Stimulated activated CD8-positive, alpha-beta memory T cell treated with anti-CD3 and anti-CD28 coated beads, Interleukin-2, amount 100 ng/mL, for 1 hour (primary cell): ENCODE measurements at places on chromosomes 3 and 15.

- no peak for DNase-seq
Measured at GRCh38 chr3:1469687-1470086, 376.9 kb downstream of the CNTN6 start.

- DNase-seq = no peak
Measured at GRCh38 chr3:31922962-31923361, 58.1 kb downstream of the OSBPL10 start.

DNA sequence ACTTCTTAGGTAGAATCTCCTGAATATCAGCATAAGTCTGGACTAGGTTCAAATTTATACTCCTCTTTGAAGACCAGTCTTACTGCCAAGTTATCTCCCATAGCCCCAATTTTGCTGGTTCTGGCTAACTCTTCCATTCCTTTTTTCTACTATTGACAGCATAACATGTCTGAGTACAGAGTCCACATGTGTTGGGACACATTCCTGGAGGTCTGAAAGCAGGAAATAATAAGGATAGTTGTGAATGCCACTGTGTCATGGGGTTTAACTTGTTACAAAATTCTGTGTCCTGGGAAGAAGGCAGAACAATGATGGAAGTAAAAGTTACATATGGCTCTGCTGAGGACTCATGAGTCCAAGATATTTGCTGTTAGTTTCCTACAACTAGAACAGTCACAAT lies 57.4 kb upstream of the ZBTB20 start:
- no peak for DNase-seq

- no peak for DNase-seq
Measured at GRCh38 chr3:101809178-101810021, 30.4 kb downstream of the NXPE3 start.

DNA sequence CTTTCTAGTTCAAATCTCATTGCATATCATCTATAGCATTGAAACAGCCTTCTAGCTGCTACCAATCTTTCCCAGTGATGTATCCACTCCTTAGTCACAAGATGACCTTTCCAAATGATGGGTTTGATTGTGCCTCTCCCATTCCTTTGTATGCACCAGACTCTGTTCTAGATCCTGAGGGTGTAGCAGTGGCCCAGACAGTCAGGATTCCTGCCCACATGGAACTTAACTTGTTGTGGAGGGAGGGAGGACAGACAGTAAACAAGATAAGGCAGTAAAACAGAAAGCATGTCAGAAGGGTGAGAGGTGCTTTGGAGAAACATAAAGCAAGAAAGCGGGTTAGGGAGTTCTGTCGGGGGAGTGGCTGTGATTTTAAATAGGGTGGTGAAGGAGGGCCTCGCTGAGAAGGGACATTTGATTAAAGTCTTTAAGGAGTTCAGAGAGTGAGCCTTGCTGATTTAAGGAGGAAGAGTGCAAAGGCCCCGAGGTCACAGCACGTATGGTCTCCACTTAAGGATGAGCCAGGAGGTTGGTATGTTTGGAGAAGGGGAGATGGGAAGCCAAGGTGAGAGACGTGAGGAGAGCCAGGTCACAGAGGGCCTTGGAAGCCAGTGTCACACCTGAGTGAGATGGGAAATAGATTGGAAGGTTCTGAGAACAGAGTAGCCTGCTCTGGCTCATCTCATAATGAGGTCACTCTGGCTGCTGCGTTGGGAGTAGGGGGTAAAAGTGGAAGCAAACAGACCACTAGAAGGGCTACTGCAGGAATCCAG lies 38.3 kb downstream of the FAM43A start:
- DNase-seq = no peak

DNA sequence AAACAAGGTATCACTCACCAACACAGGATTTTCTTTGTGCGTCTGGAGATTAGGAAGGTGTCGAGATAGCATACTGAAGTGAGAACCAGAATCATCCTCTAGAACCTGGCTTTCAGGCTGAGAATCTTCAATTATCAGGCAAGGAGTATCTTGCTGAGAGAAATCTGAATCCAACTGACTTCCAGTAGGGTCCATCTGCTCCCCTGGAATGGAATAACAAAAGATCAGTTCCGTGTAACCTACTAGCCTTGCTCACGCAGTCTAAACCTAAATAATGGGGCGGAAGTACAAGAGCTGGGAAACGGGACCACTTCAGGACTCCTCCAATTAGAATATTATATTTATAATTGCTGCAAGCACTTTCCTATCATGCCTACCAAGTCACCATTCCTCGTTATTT lies 690 bp downstream of the TP53BP1 start:
- DNase-seq = no peak

GRCh38 chr15:75620841-75621391 lies 4.6 kb downstream of the SNUPN start:
- no peak for DNase-seq

GRCh38 chr3:18512007-18512406 lies 86.9 kb upstream of the SATB1 start:
- DNase-seq = no peak

DNA sequence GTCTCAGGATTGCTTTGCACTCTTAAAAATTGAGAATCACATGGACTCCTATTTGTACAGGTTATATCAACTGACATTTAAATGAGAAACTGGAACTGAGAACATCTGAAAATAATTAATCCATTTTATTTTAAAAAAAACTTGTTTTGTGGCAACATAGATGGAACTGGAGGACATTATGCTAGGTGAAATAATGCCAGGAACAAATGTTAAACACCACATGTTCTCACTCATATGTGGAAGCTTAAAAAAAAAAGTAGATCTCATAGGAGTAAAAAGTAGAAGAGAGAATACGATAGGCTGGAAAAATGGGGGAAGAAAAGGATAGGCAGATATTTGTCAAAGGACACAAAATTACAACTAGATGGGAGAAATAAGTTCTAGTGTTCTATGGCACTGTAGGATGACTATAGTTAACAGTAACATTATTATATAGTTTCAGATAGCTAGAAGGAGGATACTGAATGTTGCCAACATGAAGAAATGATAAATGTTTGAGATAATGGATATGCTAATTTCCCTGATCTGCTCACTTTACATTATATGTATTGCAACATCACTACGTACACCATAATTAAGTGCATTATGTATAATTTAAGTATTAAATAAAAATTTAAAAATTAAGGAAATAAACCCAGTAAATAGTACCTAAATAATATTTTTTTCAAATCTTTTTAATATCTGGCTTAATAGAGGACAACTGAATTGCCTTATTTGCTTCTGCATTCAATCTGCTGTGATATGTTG lies 100.5 kb upstream of the TSPAN3 start:
- DNase-seq = no peak

- no peak for DNase-seq
Measured at GRCh38 chr15:99407716-99408115, 156.4 kb downstream of the LRRC28 start.

GRCh38 chr15:52284164-52284563 lies 11.4 kb downstream of the MYO5C start:
- no peak for DNase-seq

- DNase-seq = no peak
Measured at GRCh38 chr3:158447408-158447807, 123.6 kb upstream of the MLF1 start.

- no peak for DNase-seq
Measured at GRCh38 chr15:100703671-100704070, 101.3 kb downstream of the ASB7 start.

DNA sequence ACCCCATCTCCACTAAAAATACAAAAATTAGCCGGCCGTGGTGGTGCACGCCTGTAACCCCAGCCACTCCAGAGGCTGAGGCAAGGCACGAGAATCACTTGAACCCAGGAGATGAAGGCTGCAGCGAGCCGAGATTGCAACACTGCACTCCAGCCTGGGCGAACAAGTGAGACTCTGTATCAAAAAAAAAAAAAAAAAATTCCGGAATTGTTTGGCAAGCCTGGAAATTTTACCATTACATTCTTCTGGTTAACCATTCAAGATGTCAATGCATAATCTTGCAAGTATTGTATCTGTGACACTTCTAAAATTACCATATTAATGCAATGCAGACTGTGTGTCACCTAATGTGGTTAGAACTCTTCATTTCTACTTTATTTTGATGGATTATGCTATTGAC lies 67.0 kb downstream of the CSNK1G1 start:
- DNase-seq = no peak

DNA sequence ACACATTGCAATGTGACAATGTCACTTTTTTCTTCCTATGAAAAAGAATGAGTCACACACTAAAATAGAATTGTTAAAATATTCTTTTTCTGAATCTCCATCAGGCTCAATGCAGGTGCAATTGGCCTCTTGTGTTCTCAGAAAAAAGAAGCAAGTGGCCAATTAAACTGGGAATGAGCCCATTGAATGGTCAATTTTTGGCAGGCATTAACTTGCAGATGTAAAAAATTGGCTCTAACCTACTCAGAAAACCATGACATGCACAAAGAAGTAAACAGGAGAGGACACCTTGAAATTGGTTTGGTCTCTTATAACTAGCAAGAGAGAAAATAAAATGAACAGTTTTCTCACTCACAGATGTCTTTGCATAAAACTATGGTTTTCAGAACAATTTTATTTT lies 820.8 kb downstream of the TBL1XR1 start:
- DNase-seq = no peak

GRCh38 chr3:123143669-123144411 lies 57.9 kb upstream of the SEC22A start:
- no peak for DNase-seq

DNA sequence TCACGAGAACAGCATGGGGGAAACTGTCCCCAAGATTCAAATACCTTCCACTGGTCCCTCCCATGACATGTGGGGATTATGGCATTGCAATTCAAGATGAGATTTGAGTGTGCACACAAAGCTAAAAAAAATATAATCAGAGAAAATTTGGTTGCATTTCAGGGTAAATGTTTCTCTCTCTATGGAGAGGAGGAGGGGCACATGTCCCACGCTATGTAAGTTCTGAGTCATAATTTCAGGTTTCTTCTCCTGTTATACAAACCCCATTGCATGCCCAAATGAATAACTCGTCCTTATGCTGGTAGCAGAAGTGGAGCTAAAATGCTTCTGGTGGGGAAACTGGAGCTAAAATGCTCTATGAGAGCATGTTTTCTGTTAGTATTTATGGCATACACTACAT lies 209.7 kb upstream of the DCBLD2 start:
- no peak for DNase-seq

GRCh38 chr15:83998486-83998885 lies 237.1 kb upstream of the GOLGA6L4 start:
- no peak for DNase-seq

GRCh38 chr3:158330870-158331269 lies 221.0 kb downstream of the RSRC1 start:
- DNase-seq = no peak

- no peak for DNase-seq
Measured at GRCh38 chr3:191065181-191065805, 133.7 kb upstream of the OSTN start.

DNA sequence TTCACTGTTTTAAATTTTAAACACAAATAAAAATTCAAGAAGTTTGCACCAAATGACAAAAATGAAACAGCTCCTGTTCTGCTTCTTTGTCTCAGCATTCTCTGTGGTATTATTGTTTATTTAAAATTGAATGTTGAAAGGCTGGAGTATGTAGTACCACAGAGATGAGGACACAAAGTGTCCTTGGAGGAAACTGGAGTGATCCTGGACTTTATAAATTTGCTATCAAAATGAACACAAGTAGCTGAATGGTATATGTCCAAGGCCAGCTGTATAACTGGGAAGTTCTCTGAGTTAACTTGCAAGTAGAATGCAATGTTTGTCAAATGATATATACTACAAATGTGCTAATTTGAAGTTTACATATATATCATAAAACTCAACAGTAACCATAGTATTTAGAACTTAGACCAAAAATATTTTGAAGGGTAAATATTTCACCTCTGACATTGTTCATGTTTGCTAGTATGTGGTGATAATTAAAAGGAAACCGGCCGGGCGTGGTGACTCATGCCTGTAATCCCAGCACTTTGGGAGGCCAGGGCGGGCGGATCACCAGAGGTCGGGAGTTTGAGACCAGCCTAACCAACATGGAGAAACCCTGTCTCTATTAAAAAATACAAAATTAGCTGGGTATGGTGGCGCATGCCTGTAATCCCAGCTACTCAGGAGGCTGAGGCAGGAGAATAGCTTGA lies 12.3 kb downstream of the BTLA start:
- DNase-seq = no peak

DNA sequence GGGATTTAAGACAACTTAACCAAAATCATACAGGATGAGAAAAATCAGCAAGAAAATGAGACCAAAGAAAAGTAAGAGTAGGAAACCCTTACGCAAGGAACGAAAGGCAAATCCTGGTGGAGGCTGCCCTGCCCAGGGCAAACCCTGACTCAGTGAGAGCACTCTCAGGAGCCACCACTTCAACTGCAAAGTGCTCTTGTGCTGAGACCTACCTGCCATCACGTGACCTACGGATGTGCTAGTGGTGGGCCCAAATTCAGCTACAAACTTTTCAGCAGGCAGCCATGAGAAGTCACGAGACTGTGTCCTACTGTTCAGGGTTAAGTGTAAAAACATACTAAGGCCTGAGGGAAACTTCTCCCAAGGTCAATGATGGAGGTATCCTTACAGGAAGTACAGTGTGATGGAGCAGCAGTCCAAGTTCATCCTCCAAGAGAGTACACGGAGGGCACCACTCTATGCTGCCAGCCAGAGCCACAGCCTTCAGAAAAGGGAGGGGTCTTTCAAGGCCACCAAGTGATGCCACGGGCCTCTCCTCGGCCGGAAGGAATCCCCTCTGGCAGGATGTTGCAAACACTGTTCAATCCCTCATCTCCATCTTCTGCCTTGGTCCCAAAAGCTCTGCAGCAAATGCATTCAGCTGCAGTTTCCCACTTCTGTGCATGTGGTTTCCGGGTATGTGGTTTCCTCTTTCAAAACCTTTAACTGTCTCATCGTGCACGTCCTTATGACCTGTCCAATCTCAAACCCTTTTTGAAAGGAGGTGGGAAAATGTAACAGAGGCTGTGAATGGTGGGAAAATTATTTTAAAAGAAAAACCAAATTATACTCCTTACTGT lies 9.5 kb downstream of the CHSY1 start:
- peak; percentile 19 for DNase-seq

GRCh38 chr3:135012101-135012500 lies 217.0 kb downstream of the EPHB1 start:
- no peak for DNase-seq

GRCh38 chr3:183350164-183350563 lies 78.3 kb downstream of the MCF2L2 start:
- DNase-seq = no peak

- DNase-seq = no peak
Measured at GRCh38 chr3:156291272-156292123, 171.1 kb downstream of the KCNAB1 start.

DNA sequence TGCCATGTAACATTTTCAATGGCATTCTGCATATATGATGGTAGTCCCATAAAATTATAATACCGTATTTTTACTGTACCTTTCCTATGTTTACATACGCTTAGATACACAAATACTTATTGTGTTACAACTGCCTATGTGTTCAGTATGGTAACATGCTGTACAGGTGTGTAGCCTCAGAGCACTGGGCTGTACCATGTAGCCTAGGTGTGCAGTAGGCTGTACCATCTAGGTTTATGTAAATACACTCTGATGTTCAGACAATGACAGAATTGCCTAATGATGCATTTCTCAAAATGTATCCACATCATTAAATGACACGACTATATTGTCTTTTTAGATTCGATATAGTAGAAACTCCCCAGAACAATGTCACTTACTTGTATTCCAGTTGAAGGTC lies 22.7 kb downstream of the CD80 start:
- DNase-seq = no peak

- no peak for DNase-seq
Measured at GRCh38 chr15:69668039-69668705, 215.6 kb downstream of the RPLP1 start.
